Activated naive CD4-positive, alpha-beta T cell treated with anti-CD3 and anti-CD28 coated beads, Interleukin-2, amount 50 U/mL, for 72 hours (primary cell): ENCODE measurements at places on chromosomes 4 and X. TPM values are rescaled to one million over a fixed set of nuclear protein-coding genes. Genes with fewer than 3 reads are reported as not detected.

The NUP62CL gene
- total RNA-seq = 4.5 TPM

DNA sequence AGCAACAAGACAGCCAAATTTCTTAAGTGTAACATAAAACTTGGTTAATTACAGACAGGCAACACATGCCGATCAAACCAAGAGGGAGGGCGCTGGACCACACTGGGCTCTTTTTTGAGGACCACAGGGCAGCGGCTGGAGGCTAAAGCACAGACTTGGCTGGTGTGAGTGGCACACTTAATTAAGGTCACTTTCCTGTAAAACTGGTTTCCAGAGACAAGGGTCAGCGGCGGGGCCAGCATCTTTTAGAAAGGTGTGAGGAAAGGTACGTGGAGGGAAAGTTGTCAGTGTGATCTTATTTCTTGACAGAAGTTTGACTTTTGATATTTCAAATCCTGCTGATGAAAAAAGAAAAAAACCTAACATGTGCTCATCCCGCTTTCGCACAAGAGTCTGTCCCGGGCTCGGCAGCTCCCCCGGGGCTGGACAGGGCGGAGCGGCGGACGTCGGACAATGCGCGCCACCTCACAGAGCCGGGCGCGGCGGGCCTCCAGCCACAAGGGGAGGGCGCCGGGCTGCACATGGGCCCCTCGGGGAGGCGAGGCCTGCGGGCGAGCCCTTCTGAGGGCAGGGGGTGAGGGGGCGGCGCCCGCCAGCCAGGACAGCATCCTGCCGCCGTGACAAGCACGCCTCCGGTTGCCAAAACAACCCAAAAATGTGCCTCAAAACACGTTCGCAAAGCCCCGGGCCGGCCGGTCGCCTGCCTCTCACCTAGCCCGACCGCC is 660 bp upstream of the HSPA4L start:
- no peak for DNase-seq

The CPZ gene
- not detected for total RNA-seq

DNA sequence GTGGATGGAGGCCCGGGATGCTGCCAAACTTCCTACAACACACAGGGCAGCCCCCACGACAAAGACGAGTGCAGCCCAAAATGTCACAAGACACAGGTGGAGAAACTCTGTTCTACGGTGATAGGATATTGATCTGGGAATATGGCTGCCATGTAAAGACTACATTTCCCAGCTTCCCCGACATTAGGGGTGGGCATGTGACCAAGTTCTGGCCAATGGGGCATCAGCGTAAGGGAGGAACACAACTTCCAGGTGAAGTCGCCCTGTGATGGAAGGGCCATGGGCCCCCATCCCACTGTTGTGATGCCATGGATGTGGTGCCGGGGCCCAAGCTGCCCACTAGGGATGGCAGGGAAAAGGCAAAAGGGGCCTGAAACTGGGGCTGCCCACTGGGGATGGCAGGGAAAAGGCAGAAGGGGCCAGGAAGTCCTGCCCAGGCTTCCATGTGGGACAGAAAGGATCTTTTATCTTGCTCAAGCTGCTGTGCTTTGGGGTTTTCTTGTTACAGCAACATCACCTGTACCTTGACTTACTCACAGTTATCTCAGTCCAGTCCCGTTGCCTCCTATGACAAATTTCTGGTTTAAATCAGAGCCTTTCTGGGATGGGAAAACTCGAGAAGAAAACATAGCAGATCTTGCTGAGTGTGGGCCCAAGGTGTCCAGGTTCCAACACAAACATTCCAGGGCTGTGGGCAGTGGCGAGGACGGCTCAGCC is 9.7 kb upstream of the ADRA2C start:
- DNase-seq = no peak

The BRS3 gene
- total RNA-seq = not detected

- no peak for DNase-seq
Measured at GRCh38 chr4:189507060-189507459, 433.6 kb upstream of the FRG1 start.

- DNase-seq = no peak
Measured at GRCh38 chr4:114211556-114211955, 232.1 kb upstream of the ARSJ start.

The F8A3 gene
- 20.8 TPM for total RNA-seq
